ENCODE measurements at places on chromosomes 1 and 21.
A peak's percentile ranks its signal among the peaks of the same experiment; 100 is the strongest.

DNA sequence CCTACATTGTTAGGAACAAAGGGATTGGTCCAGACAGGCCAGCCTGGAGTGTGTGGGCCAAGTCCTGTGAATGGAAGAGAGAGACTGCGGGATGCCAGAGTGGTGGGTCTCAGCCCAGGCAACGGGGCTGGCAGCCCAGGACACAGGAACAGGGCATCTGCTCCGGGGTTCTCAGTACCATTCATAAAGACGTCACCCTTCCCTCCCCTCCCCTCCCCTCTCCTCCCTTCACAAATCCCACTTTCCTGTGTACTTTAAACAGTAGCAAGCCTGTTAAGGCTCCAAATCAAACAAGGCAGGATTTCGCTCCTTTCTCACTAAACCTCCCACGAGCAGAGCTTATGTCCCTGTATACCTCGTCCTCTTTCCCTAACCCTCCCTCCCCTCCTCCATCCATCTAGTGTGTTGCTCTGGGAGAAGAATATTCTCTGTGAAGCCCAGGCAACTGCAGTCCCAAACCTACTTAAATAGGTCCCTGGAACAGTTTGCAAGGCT lies 4.2 kb upstream of the PLXNA2 start:
- H3K27me3 ChIP-seq = no peaks in the 10 kb centered on the region
- no peak for DNase-seq
- no peak overlapping the region for H3K4me3 ChIP-seq
- H3K36me3 ChIP-seq = no peaks in the 10 kb centered on the region
- peaks cover 4% of the 10 kb centered on the region for H3K4me1 ChIP-seq

DNA sequence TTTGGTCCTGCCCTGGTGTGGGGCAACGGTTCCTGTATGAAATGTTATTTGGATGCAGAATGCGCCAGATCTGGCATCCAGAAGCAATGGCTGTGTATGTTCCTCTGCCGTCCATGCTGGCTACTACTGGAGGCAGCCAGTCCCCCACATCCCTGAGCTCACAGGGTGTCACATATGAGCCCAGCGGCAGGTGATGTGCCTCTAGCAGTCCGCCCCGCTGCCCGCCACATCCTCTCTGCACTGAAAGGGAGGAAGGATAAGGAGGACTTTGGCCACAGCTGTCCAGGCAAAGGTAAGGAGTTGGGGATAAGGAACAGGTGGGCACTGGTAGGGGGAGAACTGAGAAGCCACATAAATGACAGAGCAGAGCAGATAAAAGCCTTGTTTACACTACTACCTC lies 305.3 kb upstream of the DAB1 start:
- H3K36me3 ChIP-seq = no peaks in the 10 kb centered on the region
- no peak for DNase-seq
- no peak overlapping the region for H3K27ac ChIP-seq
- H3K27me3 ChIP-seq = no peaks in the 10 kb centered on the region
- H3K4me3 ChIP-seq = no peak overlapping the region

DNA sequence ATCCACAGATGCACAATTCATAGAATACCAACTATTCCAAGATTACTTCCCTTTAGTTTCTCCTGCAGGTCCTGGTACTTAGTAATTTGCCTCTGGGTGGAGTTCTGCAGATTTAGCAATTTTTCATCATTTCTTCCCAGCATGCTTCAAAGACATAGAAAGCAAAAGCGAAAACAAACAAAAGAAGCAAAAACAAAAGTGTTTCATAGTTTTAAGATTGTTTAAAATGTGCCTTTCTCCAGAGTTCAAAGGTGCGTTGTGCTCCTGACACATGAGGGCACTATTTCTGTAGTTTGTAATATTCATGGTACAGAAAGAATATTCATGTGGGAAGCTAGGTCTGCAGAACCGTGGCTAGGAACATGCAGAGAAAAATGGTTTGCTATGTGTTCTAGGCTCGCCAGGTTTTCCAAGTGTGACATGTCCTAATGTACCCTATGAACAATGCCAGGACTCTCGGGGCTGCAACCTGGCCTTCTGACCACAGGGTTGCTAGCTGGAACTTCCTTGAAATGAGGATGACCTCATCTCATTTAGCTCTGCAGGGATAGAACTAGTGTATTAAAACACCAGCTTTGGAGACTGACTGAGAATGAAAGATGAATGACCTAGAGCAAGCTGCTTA lies 30.0 kb upstream of the RCSD1 start:
- H3K4me3 ChIP-seq = no peak overlapping the region
- no peaks in the 10 kb centered on the region for H3K36me3 ChIP-seq
- H3K27ac ChIP-seq = no peak overlapping the region
- no peaks in the 10 kb centered on the region for H3K27me3 ChIP-seq

- no peaks in the 10 kb centered on the region for H3K4me1 ChIP-seq
- no peaks in the 10 kb centered on the region for H3K27me3 ChIP-seq
- no peaks in the 10 kb centered on the region for H3K36me3 ChIP-seq
Measured at GRCh38 chr1:228349701-228350171, 56.9 kb downstream of the TRIM11 start.

DNA sequence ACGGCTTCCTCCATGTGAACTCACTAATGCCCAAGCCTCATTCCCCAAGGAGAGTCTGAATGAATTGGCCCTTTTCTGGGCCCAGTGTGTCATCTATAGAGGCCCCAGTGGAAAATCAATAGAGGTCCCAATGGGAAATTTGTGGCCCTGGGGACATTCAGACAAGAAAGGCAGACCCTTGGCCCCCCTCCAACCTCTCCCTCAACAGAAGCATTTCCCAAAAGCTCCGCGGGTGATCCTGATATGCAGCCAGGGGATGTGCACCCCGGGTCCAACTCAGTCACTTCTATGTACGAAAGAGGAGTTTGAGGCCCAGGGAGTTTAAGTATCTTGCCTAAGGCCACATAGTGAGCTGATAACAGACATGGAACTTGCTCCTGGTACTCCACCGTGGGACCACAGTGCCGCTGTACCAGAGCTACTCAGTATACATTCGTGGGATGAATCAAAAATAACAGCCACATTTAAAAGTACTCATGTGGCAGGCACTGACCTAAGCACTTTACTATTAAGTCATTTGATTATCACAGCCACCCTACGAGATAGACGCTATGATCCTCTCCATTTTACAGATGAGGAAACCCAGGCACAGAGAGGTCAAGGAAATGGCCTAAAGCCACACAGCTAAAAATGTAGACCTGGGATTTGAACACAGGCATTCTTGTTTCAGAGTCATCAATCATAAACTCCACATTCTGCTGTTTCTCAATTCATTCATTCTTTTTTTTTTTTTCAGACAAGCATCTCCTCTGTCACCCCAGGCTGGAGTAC lies 8.5 kb downstream of the EPHA2 start:
- no peak for DNase-seq
- peaks cover 9% of the 10 kb centered on the region for H3K36me3 ChIP-seq
- H3K27ac ChIP-seq = peak overlapping the region; percentile 85

DNA sequence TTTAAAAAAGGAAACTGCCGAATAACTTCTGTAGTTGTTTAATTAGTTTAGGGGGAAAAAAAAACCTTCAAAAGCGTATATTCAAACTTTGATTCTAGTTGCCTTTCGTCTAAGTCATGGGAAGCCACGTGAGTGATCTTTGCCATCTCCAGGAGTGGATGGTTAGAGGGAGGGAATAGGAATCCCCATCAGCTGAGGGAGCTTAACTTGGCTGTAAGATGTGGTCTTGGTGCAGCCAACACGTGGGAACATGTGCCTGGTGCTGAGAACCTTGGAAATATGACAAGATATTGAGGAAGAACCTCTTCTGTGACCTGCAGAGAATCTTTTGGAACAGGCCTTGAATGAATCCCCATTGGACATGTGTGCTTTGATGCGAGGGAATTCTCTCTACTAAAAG lies 1.7 kb downstream of the BACE2 start:
- no peak for DNase-seq
- H3K4me1 ChIP-seq = peaks cover 8% of the 10 kb centered on the region
- no peak overlapping the region for H3K27ac ChIP-seq
- peaks cover 5% of the 10 kb centered on the region for H3K27me3 ChIP-seq
- no peak overlapping the region for H3K4me3 ChIP-seq

DNA sequence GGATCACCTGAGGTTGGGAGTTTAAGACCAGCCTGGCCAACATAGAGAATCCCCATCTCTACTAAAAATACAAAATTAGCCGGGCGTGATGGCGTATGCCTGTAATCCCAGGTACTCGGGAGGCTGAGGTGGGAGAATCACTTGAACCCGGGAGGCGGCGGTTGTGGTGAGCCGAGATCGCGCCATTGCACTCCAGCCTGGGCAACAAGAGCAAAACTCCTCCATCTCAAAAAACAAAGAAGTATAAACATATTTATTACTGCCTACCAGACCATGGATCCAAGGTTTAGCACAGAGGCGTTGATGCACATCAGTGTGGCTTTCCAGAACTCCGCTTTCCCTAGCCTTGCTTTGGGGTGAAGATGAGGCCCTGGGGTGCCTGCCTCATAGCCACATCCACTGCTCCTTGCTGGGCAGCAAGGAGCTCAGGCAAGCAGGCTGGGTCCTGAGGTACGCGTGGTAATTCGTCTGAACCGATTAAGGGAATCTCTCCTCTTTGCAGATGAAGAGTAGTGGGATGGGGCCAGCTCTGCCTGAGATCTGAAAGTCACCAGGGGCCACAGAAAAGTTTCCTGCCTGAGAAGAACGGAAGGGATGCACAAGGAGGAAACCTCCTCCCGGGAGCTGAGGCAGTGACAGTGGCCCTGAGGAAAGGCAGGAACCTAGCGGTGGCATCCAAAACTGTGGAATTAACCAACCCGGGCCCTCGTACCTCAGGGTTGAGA lies 52.3 kb upstream of the LBR start:
- peaks cover under 1% of the 10 kb centered on the region for H3K4me1 ChIP-seq
- no peak overlapping the region for H3K4me3 ChIP-seq
- no peak for DNase-seq
- H3K27ac ChIP-seq = no peak overlapping the region

- DNase-seq = peak; percentile 41
- peak overlapping the region; percentile 20 for H3K4me3 ChIP-seq
- no peaks in the 10 kb centered on the region for H3K36me3 ChIP-seq
- peak overlapping the region; percentile 84 for H3K27ac ChIP-seq
- peaks cover 8% of the 10 kb centered on the region for H3K4me1 ChIP-seq
Measured at GRCh38 chr1:156813750-156814570, 2.7 kb downstream of the SH2D2A start.

DNA sequence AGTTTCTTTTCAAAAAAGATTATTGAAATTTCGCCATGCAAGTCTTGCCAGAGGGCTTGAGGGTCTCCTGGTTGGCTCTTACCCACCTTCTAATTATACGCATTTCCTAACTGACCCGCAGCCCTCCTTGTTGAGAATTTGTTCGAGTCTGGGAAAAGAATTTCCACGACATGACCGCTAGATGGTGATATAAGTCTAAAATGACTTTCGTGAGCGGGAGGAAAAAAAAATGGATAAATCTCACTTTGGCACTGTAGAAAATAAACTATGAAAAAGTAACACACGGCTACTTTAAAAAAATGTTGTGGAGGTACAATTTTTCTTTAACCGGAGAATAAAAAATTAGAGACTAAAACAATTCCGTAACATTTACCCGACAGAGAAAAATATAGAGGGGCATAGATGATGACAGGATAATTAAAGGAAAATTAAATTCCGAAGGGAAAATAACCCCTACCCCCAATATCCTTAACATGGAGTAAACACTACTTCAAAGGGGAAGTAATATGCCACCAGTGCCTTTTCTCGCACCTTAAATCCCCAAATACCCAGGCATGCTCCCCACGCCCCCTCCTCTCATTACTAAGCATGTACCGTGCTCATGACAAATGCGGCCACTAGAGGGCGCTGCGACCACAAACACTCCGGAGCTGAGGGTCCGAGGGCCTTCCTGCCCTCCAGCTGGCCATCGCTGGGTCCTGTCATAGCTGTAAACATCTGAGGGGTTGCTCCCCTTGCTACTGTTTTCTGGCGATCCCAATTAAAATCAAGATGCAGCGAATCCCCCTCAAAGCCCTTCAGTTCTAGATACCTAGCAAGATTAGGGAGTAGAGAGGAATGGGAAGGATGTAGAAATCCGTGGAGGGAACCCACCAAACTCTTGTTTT lies 266.9 kb downstream of the ASTN1 start:
- H3K4me3 ChIP-seq = no peak overlapping the region
- H3K36me3 ChIP-seq = no peaks in the 10 kb centered on the region
- DNase-seq = peak; percentile 69
- H3K27ac ChIP-seq = no peak overlapping the region
- peaks cover 4% of the 10 kb centered on the region for H3K4me1 ChIP-seq

- H3K4me1 ChIP-seq = peaks cover 7% of the 10 kb centered on the region
- H3K4me3 ChIP-seq = no peak overlapping the region
- H3K27me3 ChIP-seq = no peaks in the 10 kb centered on the region
- H3K27ac ChIP-seq = no peak overlapping the region
Measured at GRCh38 chr21:37636152-37636860, 269.7 kb downstream of the DYRK1A start.

GRCh38 chr1:6511056-6511455 lies 19.6 kb upstream of the PLEKHG5 start:
- H3K4me3 ChIP-seq = no peak overlapping the region
- H3K4me1 ChIP-seq = no peaks in the 10 kb centered on the region
- H3K36me3 ChIP-seq = no peaks in the 10 kb centered on the region
- no peaks in the 10 kb centered on the region for H3K27me3 ChIP-seq
- DNase-seq = no peak
- no peak overlapping the region for H3K27ac ChIP-seq

DNA sequence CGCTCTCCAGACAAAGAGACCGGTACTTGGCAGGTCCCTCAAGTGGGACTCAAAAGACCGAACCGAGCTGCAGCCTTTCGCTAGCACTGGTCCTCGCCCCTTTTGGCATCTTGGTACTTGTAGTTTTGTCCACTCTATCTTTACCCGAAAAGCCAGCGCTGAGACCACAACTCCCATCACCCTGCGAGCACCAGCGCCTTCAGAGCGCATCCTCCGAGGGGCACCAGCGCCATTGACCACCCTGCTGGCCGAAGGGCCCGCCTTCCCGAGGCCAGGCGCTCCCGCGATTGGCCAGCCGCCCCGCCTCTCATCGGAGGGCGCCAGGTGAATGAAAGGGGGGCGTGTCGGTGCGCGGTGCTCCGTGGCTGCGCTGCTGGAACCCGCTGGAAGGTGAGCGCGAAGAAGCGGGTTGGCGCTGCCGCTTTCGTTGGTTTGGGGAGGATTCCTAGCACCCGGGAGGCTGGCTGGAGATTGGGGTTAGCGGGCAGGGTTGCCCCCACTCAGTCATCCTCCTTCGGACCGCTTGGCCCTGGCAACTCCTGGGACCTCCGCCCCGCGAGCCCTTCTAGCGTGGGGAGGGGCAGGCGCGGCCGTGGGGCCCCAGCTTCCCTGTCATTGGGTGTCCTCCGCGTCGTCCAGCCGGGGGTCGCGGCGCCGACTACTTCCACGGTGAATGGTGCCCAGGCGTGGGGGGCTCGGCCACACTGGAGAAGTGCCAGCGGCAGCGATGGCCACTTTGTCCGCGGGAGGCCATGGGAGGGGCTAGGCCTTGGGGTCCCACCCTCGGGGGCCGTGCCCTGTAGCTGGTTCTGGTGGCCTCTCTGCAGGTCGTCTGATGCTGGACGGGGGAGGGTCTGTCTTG lies at the start of gene ZBTB8B:
Gene ZBTB8B (plus strand): TSS at position 357 of the 862 bp plus-strand sequence. CDS start 5,553 bp downstream, outside the sequence.
- peak within 1 kb of the TSS; percentile 18 for H3K4me3 ChIP-seq
- H3K27me3 ChIP-seq = peaks cover 8% of the 10 kb centered on the region
- H3K4me1 ChIP-seq = peaks cover 5% of the 10 kb centered on the region
- H3K27ac ChIP-seq = no peak within 1 kb of the TSS
- DNase-seq = peak; percentile 77

GRCh38 chr1:17067465-17068240 lies 13.8 kb upstream of the SDHB start:
- no peak for DNase-seq
- no peak overlapping the region for H3K4me3 ChIP-seq
- no peaks in the 10 kb centered on the region for H3K36me3 ChIP-seq
- peaks cover 17% of the 10 kb centered on the region for H3K4me1 ChIP-seq
- H3K27ac ChIP-seq = no peak overlapping the region

Measured in liver (tissue), 10 donors.